ENCODE measurements at places on chromosomes 16 and 17.

GRCh38 chr16:49588026-49588425 lies 214.4 kb downstream of the C16orf78 start:
- DNase-seq = no peak

GRCh38 chr17:11840831-11841230 lies 156.4 kb downstream of the ZNF18 start:
- DNase-seq = no peak

GRCh38 chr16:57409870-57410587 lies 5.5 kb downstream of the CCL17 start:
- no peak for DNase-seq

DNA sequence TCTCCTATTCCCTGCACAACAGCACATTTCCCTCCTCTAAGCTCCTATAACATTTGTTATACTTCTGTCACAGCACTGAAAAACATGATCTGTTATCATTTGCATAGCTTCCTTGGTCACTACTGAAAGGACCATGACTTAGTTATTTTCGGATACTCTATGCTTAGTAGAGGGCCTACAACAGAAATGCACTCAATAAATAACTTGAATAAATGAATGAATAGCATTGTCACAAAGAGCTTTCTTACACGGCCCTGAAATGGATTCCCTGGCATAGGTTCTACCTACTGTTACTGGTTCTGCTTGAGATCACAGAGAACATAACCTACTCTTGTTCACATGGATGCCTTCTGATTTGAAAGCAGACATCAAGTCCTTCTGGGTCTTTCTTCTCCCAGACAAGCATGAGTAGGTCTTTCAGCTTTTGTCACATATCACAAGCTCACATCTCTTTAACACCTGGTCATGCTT lies 41.6 kb downstream of the MYO1D start:
- no peak for DNase-seq

- DNase-seq = no peak
Measured at GRCh38 chr17:6868582-6868981, 37.1 kb upstream of the TEKT1 start.

DNA sequence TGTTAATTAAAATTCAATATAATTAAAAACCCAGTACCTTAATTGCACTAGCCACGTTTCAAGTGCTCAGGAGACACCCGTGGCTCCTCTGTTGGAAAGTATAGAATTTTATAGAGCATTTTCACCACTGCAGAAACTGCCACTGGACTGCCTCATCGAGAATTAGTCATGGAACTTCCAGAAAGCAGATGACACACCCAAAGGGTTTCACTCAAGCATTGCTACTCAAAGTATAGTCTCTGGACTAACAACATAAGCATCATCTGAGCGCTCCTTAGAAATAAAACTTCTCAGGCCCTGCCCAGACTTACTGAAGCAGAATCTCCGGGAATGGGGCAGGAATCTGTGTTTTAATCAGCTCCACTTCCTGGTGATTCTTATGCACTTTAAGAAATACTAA lies 63.5 kb upstream of the GPR139 start:
- DNase-seq = no peak

DNA sequence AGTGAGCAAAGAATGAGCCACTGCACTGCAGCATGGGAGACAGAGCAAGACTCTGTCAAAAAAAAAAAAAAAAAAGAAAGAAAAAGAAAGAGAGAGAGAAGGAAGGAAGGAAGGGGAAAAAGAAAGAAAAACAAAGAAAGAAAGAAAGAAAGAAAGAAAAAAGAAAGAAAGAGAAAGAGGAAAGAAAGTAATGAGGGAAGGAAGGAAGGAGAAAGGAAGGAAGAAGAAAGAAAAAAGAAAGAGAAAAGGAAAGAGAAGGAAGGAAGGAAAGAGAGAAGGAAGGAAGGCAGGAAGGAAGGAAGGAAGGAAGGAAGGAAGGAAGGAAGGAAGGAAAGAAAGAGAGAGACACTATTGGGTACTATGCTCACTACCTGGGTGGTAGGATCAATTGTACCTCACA lies 122.2 kb upstream of the ERCC4 start:
- no peak for DNase-seq

- no peak for DNase-seq
Measured at GRCh38 chr17:62662855-62663254, 35.4 kb downstream of the MRC2 start.

DNA sequence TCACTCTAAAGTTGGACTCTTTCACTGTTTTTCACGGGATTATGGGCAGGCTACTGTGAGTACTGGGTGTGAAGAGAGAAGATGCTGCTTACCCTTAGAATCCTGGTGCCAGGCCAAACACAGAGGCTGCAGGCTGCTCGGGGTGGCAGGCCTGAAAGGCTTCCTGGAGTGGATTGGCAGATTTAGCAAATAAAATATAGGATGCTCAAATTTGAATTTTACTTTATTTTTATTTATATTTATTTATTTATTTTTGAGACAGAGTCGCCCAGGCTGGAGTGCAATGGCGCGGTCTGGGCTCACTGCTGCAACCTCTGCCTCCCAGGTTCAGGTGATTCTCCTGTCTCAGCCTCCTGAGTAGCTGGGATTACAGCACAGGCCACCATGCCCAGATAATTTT lies 14.9 kb upstream of the STAC2 start:
- DNase-seq = no peak

DNA sequence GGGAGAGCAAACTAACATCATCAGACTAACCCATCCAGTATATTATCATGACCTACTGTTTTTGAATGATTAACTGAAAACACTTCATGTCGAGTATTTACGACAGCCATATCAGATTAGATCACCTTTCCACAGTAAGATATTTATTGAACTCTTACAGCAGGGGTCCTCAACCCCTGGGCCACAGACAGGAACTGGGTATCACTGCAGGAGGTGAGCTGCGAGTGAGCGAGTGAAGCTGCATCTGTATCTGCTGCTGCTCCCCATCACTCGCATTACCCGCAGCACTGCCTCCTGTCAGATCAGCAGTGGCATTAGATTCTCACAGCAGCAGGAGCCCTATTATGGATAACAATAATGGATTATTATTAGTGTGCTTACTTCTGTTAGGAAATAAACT lies 59.5 kb downstream of the NETO2 start:
- no peak for DNase-seq

- no peak for DNase-seq
Measured at GRCh38 chr16:84096447-84097005, 20.2 kb downstream of the MBTPS1 start.

DNA sequence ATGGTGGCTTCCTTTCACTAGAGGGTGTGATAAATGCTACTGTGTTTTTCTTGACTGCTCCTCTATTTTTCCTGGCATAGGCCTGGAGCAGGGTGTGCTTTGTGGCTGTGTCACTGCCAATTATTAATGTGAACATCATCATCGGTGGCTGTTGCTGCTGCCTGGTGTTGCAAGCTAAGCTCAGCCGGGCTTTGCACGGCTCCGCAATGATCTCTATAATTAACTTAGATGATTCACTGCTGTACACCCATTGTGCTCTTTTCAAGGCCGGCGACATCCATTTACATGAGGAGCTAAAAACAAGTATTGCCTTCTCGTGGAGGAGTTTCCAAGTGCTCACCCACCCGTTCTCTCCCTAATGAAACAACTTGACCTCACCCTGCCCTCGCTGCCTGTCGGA lies 160.1 kb upstream of the IRX3 start:
- DNase-seq = no peak

- DNase-seq = no peak
Measured at GRCh38 chr17:9935408-9935807, 30.3 kb upstream of the RCVRN start.

DNA sequence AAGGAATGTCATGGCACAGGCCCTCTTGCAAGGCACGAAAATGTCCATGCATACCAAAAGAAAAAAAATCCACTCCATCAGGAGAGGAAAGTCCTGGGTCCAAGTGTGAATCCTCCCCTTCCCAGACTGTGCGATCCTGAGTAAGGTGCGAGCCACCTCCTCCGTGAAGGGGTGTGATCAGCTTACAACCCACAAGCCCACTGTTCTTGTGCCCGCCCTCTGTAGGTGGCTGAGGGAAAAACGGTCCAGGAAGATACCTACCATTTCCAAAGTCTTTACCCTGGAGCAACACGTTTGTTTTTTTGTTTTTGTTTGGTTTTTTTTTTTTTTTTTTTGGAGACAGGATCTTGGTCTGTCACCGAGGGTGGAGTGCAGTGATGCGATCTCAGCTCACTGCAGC lies 116.5 kb downstream of the ZNF423 start:
- DNase-seq = no peak

DNA sequence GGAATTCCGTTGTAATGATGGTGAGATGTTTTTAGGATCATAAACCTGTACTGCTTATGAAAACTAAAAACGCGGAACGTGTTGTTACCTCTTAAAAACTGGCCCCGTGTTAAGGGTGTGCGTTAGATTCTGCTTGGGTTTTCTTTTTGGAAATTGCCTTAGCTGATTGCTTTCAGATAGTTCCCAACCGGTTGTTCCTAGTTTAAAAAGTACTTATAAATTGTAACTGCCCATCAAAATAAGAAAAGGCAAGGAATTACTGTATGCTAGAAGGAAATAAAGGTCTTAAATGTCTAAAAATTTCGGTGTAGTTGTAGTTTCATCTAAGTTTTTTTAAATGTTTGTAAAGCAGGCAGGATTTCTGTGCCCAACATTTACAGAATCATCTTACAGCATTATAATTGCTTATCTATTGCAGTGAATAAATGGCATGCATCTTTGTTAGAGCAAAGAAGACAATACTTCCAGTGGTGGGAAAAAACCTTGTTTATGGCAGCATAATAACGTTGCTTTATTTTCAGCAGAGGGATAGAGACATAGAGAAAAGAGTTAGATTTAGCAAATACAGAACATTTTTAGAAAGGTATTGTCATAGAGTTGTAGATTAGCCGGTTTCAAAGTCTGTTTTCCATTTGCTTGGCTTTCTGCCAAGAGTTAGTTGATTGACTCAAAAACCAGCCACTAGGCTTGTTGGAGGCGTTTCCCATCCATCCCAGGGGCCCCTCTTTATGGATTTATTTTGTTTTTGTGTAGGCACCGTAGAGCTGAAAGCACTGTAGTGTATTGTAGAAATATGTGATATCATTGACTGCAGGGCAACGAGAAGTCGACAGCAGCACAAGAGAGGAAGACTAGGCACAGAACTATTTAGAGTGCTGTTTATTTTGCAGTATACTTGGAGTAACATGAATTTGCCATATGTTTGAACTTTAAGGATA lies 1.7 kb downstream of the PPM1D start:
- DNase-seq = peak; percentile 61

DNA sequence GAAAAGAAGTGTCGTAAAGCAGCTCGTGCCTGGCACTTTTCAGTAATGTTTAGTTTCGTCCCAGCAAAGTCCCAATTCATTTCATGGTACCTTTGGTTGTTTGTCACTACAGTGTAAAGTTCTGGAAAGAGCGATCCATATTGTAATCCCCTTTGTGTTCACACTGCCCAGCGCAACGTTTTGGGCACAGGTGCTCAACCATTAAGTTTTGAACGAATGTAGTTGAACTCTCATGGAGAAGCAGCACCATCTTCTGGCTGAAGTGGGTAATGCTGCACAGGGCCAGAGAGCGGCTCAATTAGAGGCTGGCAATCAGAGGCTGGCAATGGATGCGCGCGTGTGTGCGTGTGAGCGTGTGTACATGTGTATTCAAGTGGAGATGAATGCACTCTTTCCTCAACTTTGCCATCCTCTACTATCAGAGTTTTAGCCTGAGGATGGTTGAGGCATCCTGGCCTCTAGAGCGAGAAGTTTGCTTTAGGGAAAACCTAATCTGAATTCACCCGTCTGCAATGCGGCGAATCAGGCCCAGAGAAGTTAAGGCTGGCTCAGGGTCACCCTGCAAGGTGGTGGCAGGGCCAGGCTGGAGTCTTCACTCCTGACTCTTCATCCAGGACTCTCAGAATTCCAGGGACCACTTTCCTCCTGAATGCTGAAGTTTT lies 29.9 kb downstream of the DYNLL2 start:
- DNase-seq = peak; percentile 95
